BE2C (cell line): ENCODE measurements at places on chromosomes 5 and 9.
A peak's percentile ranks its signal among the peaks of the same experiment; 100 is the strongest.

DNA sequence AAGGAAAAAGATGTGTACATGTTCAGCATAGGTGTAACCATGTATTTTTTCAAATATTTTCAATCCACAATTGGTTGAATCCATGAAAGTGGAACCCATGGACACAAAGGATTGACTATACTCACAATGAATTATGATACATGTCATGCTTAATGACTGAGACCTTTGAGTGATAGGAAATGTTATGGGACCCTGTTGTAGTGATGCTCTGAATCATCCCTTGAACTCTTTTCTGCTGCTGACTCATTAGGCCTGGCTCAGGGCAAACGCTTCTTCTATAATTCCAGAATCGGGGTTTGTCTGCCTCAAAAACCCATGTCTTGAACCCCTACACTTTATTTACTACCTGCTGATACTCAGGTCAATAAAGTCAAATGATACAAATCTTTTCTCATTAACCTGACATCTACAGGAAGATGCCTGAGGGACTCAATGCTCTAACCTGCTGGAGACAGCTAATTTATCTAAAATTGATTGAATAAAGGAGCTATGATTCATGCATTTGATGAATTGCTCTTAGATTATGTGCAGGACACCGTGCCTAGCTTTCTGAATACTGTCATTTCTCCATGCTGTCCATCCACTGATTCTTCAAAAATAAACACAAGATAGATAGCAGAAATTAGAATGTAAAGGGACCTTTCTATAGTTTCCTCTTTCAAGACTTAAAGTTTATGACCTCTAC lies 260.1 kb downstream of the PRELID2 start:
- DNase-seq = no peak

GRCh38 chr9:76103531-76104315 lies 213.2 kb downstream of the PCSK5 start:
- no peak for DNase-seq

DNA sequence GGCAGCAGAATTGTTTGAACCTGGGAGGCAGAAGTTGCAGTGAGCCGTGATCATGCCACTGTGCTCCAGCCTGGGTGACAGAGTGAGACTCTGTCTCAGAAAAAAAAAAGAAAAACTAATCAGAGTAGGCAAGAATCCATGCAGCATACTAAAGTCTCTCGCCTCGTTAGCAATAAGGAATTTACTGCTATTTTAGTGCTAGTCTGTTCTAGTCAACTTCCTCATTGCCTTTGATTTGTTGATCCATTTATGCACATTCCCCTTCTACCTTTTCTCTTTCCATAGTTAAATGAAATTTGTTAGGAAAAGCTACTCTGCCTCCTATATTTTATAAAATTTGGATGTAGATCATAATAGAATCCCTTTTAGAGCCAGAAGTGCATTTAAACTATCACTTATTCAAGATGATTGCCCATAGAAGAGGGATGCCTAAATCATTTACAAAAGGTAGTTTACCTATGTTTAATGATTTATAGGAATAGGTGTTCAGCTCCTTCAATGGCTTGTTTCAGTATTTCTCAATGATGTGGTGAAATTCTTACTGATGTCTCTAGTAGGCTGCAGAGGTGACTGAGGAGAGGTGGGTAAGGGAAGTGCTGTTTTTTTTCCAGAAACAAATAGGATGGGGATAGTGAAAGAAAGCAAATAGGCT lies 1.9 kb downstream of the LRRC19 start:
- no peak for DNase-seq

DNA sequence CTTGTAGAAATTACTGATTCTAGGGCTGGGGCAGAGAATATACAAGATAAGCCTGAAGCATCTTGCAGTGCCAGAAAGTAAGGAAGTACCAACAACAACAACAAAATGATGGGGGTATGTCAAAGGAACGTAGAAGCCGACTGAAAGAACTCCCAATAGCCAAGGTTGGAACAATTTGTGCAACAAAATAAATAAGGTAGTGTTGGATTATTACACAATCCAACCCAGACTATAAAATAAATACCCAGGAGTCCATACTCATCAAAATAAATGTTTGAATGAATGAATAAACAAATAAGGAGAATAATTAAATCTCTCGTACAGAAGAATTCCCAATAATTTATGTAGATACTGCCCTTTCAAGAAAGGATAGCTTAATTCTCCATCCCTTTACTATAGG lies 31.1 kb upstream of the GNAQ start:
- no peak for DNase-seq

- DNase-seq = no peak
These were observed 117.9 kb downstream of the CDC42SE2 start for GRCh38 chr5:131381777-131382176.

- no peak for DNase-seq
These were observed 29.3 kb upstream of the SELENOP start for GRCh38 chr5:42840842-42841567.

DNA sequence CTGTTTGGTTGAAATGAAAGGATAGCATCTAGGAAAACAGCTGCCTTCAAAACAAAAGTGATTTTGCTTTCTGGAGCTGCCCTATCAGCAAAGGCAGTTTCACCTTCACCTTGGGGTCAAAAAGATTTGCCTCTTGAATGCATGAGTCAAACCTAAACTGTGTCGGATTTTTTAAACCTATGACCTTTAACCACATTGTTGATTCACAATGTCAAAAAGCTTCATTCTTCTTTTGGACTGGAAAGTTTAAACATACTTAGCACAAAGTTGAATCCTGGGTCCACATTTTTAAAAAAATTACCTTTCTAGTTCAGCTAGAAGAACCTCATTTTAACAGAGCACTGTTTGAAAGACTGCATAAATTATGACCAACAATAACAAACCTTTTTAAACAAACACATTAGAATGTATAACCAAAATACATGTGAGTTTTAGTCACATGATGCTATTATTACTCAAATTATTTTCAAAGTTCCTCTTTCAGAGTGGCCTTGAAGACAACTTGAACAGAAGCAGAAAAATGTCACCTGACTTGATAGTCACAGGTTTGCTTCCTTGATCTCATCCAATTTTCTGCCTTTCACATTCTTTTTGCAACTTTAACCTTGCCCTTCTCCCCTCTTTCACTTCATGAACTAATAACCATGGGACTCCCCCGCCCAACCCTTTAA lies 109.7 kb upstream of the LHFPL2 start:
- no peak for DNase-seq

DNA sequence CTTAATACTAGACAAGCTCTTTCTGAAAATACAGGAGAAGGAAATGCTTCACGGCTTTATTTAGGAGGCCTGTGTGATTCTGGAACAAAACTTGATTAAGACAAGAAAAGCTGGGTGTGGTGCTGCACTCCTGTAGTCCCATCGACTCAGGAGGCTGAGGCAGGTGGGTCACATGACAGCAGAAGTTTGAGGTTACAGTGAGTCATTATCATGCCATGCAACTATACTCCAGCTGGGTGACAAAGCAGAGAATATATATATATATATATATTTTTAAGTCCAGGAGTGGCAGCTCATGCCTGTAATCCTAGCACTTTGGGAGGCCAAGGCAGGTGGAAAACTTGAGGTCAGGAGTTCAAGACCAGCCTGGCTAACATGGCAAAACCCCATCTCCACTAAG lies 33.1 kb upstream of the SPIN1 start:
- no peak for DNase-seq

DNA sequence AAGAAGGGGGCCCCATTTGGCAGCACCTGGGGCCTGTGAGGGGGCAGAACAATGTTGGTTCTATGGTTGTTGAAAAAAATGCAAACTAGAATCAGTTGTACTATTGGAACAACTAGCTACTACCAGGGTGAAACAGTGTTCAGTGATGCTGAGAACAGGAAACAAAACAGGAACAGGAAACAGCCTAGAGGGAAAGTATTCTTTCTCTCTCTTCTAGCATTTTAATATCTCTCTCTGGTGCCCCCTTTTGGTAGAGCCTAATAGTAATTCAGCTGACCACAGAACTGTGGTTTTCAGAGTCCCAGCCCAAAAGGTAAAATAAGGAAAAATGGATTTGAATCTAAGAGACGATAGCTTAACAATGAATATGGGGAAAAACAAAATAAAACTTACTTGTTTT lies 138.0 kb upstream of the KCNN2 start:
- DNase-seq = peak; percentile 19

GRCh38 chr5:157956271-157956885 lies 97.4 kb upstream of the CLINT1 start:
- peak; percentile 44 for DNase-seq

DNA sequence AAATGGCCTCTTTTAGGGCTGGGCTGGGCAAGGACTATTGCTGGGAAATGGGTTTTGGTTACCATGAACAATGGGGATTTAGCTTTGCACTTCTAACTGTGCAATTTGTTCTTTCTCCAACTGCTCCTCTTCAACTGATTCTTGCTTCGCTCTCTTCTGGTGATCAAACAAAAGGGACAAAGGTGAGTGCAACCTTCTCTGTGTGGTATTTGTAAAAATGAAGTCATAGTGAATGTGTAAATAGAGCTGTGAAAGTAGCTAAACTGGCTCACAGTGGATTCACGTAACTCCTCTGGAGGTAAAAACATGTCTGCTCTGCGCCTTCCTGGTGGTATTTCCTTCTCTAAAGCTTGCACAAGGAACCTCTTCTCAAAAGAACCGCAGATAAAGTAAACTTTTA lies 20.9 kb upstream of the SPINK14 start:
- no peak for DNase-seq

GRCh38 chr5:106307265-106307664 lies 1363.5 kb downstream of the EFNA5 start:
- DNase-seq = no peak

DNA sequence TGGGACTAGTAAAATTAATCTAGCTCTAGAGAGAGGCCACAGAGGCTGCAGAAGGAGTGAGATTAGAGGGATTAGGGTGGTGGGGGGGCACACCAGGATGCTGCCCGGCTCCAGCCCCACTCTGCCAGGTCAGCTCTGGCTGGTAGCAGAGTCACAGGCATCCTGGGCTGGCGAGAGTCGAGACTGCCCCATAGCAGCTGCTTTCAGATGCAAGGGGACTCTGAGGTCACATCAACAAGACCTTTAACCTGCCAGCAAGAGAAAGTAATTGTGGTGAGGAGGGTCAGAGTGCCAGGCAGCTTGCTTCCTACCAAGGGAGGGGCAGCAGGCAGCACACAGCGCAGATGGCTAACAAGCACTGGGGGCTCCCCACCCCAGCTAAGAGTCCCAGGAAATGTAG lies 7.5 kb downstream of the EPB41L4B start:
- no peak for DNase-seq

DNA sequence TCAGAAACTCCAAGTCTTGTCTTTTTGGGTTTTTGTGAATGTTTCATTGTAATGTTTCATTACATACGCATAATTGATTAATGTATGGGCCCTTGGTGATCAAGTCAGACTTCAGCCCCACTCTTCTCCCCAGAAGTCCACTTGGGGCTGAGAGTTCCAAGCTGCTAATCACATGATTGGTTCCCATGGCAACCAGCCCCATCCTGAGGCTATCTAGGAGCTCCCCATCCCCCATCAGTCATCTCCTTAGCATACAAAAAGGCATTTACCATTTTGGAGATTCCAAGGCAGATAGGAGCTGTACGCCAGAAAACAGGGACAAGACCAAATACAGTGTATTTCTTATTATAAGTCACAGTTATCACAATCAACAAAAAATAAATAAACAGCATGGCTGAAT lies 22.9 kb upstream of the SYK start:
- no peak for DNase-seq

GRCh38 chr9:20041697-20042081 lies 252.9 kb upstream of the SLC24A2 start:
- DNase-seq = peak; percentile 8

GRCh38 chr9:35277171-35277520 lies 115.3 kb downstream of the UNC13B start:
- no peak for DNase-seq

- no peak for DNase-seq
These were observed 419.3 kb upstream of the ADAMTS16 start for GRCh38 chr5:4720831-4721230.

DNA sequence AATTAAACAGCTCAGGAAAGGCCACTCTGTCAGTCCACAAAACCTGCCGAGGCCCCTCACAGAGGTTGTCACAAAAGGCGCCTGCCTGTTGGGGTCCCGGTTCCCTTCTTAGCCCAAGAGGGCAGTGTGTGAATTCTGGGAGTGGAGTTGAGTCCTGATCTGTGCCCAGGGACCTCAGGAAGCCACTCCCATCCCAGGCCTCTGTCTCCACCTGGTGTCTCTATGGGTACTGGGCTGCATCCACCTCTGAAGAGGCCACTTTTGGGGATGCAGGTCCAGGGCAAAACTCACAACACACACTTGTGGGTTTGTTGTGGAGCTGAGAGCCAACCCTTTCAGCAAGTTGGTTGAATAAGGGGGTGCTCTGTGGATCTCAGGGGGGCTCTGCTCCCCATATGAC lies 74.3 kb upstream of the STXBP1 start:
- no peak for DNase-seq

GRCh38 chr5:140273401-140273877 lies 29.5 kb downstream of the PFDN1 start:
- no peak for DNase-seq

GRCh38 chr9:124658165-124659017 lies 112.7 kb downstream of the NR6A1 start:
- DNase-seq = peak; percentile 89

GRCh38 chr5:160539431-160539830 lies 117.8 kb downstream of the PTTG1 start:
- DNase-seq = no peak

GRCh38 chr9:128882677-128883603 lies 1.0 kb downstream of the LRRC8A start:
- DNase-seq = no peak

GRCh38 chr5:150789943-150790611 lies 11.5 kb downstream of the SMIM3 start:
- DNase-seq = peak; percentile 11

DNA sequence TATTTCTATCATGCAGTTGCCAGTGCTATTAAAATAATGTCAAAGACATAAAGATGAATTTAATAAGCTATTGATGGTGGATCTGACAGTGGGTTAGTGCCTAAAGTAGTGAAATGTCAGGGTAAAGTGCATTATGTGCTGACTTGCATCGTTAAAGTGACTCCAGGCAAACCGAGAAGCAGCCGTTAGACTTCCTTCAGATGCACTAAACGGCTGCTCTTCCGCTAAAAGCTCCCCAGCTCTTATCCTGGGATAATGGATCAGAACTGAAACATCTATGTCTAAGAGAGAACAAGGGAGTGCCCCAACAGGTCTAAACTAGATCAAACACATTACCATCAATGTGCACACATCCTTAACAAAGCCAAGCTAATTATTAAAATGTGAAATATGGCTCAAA lies 468.2 kb downstream of the NTRK2 start:
- no peak for DNase-seq

GRCh38 chr9:2106666-2107065 lies 91.5 kb downstream of the SMARCA2 start:
- no peak for DNase-seq

DNA sequence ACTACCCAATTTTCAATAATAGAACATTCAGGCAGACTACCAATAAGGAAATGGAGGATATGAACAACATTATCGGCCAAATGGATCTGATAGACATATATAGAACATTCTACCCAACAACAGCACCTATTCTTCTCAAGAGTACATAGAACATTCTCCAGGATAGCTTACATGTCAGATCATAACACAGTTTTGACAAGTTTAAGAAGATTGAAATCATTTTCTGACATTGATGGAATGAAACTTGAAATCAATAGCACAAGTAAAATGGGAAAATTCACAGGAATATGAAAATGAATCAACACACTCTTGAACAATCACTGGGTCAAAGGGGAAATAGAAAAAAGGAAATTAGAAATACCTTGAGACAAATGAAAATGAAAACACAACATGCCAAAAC lies 94.6 kb upstream of the MEGF10 start:
- DNase-seq = no peak
